ENCODE measurements at places on chromosomes 2 and 18. TPM values are rescaled to one million over a fixed set of nuclear protein-coding genes. Genes with fewer than 3 reads are reported as not detected.

- no peak for DNase-seq
Observed at GRCh38 chr2:63121055-63121834, 70.6 kb downstream of the OTX1 start.

- no peak for DNase-seq
Observed at GRCh38 chr2:30847841-30848240, 40.6 kb upstream of the CAPN13 start.

DNA sequence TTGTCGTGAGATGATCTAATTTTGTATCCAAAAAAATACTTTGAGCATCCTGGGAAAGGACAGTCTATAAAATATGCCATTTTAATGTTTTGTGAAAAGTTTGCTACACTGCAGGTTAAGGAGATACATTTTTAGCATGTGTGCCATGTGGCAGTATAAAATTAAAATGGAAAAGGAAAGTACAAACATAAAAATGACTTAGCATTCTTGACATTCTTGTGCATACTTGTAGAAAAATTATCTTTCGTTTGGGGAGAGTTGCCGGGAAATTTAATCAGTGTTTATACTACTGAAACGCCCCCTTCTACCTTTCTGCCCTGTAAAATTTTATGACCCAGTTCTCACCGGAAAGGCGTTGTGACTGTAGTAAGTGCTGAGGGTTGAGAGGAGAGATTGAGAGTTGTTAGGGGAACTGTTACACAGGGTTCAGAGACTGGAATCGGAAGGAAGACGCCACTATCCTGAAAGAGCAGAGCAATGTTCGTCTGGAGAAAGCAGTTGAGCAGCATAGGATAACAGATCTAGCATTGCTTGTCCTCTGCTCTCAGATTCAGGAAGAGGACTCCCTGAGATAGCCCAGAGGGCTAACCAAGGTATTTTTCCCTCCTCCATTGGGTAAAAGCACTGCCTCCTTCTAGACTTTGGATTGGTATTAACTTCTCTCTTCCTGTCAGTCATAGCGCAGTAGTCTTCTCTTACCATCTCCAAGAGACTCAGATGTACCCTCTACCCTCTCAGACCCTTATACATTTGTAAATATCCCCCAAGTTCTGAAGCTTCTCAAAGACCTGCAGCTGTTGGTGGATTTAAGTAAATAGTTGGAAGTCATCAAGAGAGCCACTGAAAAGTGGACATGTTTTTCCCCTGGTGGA is 2.7 kb downstream of the CDH20 start:
- no peak for DNase-seq

- no peak for DNase-seq
Observed at GRCh38 chr18:45745817-45746461, 22.0 kb downstream of the SLC14A1 start.

The MRPL30 gene
- total RNA-seq, result 34.6 TPM

DNA sequence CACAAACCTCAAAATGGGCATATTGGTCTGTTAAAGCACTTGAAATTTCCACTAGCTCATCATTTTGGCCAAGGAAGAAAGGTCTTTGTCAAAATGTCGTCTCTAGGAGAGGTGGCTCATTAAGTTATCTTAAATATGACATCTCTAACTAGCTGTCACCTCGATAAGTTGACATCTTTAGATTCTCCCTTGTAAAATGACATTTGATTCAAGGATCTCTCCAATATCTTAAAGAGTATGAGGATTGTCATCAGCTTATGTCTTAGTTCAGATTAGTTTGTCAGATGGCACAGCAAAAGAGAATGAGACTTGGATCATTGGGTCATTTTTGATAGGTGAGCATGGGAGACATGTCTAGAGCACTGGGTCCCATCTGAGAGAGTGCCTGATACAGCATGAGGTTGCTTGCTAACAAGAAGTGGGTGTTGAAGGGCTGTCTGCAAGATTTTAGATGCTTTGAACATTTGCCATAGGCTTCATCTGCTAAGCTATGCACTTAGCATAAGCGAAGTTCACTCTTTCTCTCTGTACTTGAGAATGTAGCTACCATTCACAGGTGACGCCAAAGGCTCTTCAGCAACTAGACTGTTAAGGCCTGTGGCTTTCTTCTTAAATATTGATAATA is 12.9 kb downstream of the PTPRM start:
- DNase-seq, result no peak

GRCh38 chr2:241112046-241112445 is 10.0 kb upstream of the MTERF4 start:
- no peak for DNase-seq

GRCh38 chr2:118169359-118170005 is 81.2 kb downstream of the INSIG2 start:
- no peak for DNase-seq

- DNase-seq, result no peak
Observed at GRCh38 chr2:232970051-232970450, 43.0 kb downstream of the NGEF start.

The AGXT gene
- 0.25 TPM for total RNA-seq

The CNTNAP5 gene
- not detected for total RNA-seq

DNA sequence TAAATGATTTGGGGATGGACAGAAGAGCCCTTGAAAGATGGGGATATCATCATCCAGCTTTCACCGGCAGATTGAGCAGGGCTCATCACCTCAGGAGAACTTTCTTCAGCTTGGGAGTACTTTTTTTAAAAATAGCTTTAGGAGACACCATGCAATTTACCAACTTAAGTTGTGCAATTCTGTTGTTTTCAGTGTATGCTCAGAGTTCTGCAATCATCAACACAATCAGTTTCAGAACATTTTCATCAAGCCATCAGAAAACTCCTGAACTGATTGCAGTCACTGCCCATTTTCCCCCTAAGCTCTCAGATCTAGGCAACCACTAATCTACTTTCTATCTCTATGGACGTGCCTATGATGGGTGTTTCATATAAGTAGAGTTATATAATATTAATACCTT is 117.7 kb downstream of the CRIM1 start:
- DNase-seq, result no peak

The FAM110C gene
- total RNA-seq, result 10.4 TPM

GRCh38 chr2:128710729-128711128 is 392.1 kb upstream of the HS6ST1 start:
- no peak for DNase-seq

DNA sequence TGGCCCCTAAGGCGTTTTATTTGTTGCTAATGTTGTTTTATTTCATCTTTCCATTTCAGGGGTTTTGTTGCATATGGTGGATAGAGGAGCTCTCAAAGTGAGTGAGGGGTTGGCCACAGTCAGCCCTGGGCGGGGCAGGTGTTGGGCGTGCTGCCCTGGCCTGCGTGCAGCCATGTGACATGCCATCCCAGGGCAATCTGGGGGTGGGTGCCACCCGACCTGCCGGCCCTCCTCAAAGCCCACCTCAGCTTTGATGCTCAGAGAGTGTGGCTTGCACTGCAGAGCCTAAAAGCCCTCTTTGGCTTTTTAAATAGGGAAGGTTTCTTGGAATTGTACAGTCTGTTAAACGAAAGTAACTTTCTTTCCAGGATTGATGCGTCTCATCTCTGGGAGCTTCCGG is 18.4 kb downstream of the TSHZ1 start:
- DNase-seq, result no peak

- DNase-seq, result no peak
Observed at GRCh38 chr2:205930209-205930608, 155.8 kb downstream of the INO80D start.

Measured in kidney epithelial cell (primary cell).